ENCODE measurements at places on chromosomes 11 and 22. TPM values are rescaled to one million over a fixed set of nuclear protein-coding genes. Genes with fewer than 3 reads are reported as not detected.
A peak's percentile ranks its signal among the peaks of the same experiment; 100 is the strongest.

Gene GLYATL2
- total RNA-seq = not detected

DNA sequence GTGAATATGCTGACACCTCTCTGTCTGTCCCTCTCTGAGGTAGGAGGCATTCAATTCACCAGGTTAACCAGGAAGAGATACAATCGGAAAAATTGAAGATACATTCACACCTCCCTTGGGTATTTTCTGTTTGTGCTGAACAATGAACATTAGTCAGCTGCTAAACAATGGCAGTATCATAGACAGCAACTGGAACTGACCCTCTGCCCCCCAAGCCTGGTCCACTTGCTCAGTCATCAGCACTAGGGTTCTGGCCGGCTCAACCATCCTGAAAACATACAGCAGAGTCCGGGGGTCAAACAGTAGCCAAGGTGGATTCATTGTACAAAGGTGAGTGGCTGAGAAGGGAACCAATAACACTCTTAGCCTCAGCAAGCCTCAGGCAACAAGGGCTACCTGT is 4.0 kb downstream of the NECTIN1 start:
- peak; percentile 45 for DNase-seq

DNA sequence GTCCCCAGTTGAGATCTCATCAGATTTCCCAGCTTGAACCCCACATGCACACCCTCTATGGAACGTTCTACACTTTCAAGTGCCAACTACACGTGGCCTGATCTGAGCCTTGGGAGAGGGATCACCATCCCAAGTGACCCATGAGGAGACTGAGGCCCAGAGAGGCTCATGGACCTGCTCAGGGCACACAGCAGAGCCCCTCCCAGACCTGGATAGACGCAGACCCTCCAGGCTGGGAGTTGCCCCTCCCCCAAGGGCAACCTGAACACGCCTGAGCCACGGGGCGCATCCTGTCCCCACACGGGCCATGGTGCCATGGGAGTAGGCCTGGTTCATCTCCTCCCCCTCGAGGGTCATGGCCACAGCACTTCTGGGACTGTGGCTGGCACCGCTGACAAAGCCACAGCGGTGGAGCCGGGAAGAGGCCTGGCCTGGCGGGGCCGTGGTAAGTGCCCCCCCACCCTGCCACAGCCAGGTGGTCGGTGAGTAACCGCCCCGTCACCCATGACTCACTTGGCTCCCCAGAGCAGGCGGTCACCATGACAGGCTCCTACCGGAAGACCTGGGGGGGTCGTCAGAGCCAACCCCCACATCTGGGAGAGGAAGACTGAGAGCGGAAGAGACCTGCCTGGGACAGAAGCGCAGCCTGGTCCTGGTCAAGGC is 8.1 kb downstream of the WNT7B start:
- peak; percentile 71 for DNase-seq

- DNase-seq = no peak
Observed at GRCh38 chr11:115352805-115353485, 151.3 kb downstream of the CADM1 start.

DNA sequence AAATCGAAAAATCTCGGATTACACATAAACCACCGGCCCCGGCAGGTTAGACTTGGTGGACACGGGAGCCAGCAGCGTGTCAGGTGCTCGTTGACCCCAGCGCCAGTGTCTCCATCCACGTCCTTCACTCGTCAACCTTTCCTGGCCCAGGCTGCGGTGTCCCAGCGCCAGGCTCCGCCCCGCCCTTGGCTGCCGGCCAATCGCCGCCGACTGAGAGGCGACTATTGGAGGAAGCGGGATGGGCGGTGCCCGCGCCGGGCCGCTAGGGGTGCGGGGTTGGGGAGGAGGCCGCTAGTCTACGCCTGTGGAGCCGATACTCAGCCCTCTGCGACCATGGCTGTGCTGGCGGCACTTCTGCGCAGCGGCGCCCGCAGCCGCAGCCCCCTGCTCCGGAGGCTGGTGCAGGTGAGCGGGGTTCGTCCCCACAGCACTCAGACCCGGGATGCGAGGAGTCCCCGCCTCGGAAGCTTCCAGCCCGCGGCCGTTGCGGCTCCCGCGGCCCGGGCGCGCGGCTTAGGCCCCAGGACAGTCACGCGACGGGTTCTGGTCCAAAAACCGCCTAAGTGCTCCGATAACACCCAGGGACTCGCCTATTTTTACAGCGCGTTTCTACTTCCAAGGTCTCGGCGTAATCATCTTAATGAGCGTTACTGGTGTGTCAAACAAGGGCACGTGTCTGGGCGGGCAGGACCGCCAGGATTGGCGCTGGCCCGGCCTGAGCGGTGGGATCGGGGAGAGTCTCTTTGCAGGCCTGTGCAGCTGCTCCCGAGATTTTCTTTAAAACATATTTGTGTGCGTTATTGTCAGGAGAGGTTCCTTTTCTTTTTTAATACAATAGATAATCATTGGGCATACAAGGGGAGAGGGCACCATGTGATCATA is at the start of gene ACAT1:
Gene ACAT1 (plus strand): TSS at position 294 of the 882 bp plus-strand sequence. CDS start 40 bp downstream, at position 334.
- peak; percentile 91 for DNase-seq

GRCh38 chr11:67731583-67731982 is 57.2 kb upstream of the ALDH3B2 start:
- no peak for DNase-seq

DNA sequence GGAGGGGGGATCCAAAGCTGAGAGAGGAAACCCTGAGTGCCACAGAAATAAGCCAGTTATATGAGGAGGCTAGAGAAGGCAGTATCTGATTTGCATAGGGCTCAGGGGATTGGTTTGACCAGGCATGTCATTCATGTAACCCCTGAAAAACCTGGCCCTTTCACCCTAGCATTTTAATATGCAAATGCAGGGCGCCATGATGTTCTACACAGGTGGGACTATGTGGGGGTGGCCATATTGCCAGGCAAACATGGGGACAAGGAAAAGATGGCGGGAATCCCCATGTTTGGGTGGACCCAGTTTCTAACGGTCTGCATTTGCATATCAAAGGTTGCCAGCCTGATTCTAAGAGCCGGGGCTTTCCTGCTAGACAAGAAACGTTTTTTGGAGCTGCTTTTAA is 27.2 kb downstream of the CSF2RB start:
- no peak for DNase-seq

GRCh38 chr11:12090761-12091258 is 19.6 kb upstream of the MICAL2 start:
- no peak for DNase-seq

DNA sequence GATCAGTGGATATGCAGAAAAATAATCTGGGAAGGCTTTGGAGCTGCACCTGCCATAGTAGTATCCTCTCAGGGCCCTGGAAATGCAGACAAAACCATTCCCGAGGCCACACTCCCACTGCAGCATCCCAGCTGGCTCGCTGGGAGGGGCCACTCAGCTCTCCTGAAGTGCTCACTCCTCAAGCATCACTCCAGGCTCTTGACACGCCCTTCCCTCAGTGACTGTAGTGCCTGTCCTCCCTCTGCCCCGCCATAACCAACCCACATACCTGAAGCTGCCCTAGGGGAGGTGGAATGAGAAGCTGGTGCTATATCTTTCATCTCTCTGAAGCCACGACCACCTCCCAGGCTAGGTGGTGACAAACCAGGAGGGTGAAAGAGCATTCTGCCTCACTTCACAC is 4.8 kb downstream of the DSCAML1 start:
- DNase-seq = no peak

- no peak for DNase-seq
Observed at GRCh38 chr11:70432065-70432464, 33.7 kb downstream of the CTTN start.
